AG09319 (cell line): ENCODE measurements at places on chromosomes 7 and 10.

GRCh38 chr10:71971769-71972555, 7.8 kb downstream of the CHST3 start:
- no peak for DNase-seq

DNA sequence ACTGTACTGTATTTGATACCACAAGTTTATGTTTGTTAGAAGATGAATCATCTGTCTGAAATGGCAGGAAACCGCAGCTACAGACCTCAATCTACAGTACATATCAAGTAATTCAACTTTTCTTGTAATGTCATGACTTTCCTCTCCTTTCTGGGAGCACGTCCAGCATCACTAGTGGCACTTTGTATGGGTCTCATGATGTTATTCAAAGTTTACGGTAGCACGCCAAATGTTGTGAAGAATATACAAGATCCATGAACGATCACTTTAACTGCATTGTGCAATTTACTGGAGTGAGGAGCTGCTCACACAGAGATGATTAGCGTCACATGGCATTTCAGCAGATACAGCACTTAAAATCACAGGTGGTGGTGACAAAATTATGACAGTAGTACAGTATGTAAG, 257.8 kb upstream of the GNAI1 start:
- peak; percentile 60 for DNase-seq

DNA sequence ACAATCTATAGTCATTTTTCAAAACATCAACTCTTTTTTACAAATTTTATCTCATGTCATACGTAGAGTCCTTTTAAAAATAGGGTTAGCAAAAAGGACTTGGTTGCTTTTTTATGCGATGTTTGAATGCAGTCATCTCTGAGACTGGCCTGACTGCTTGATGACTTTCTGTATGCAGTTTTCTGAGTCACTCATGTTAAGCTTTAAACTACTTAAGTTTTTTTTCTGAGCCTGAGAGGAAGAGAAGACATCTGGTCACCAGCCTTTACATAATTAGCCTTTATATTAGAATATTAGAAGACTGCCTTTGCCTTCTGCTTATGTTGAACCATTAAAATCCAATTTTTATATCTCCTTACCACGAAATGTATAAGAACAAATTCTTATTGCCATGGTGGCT, 834.4 kb upstream of the MBL2 start:
- no peak for DNase-seq

- DNase-seq = peak; percentile 11
Measured at GRCh38 chr10:103433858-103434257, 18.3 kb downstream of the CALHM2 start.

GRCh38 chr10:13019280-13019679, 17.8 kb upstream of the CCDC3 start:
- DNase-seq = no peak

- DNase-seq = peak; percentile 42
Measured at GRCh38 chr7:116403265-116403664, 96.3 kb upstream of the CAV2 start.

- DNase-seq = no peak
Measured at GRCh38 chr7:81075150-81075549, 156.3 kb upstream of the SEMA3C start.

DNA sequence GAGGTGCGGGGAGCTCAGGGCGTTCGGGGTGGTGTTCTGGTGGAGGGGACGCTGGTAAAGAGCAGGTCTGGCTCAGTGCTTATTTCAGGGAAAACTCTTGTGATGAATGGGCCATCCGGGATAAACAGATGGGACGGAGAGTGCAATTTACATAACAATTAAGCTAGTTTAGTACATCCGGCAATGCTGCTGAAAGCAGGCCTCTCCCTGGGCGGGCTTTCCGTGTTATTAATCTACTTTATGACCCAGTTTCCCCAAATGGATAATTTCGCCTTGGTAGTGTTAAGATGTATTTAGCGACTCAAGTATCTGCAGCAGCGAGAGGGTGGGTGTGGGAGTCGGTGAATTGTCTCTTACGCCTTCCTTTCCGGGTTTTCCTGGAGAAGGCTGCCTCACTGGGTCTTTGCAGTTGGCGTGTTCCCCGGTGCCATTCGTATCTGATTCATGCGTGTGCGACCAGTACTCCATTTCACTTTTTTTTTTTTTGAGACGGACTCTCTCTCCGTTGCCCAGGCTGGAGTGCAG, 25.2 kb downstream of the FOXK1 start:
- DNase-seq = no peak
